ENCODE measurements at places on chromosomes 1 and 21.

- DNase-seq, result no peak
These were observed 427 bp downstream of the AKR7A2 start for GRCh38 chr1:19311503-19311930.

GRCh38 chr1:183180218-183180617 lies 5.8 kb upstream of the LAMC2 start:
- no peak for DNase-seq

- no peak for DNase-seq
These were observed 55.9 kb upstream of the PROX1 start for GRCh38 chr1:213931836-213932235.

DNA sequence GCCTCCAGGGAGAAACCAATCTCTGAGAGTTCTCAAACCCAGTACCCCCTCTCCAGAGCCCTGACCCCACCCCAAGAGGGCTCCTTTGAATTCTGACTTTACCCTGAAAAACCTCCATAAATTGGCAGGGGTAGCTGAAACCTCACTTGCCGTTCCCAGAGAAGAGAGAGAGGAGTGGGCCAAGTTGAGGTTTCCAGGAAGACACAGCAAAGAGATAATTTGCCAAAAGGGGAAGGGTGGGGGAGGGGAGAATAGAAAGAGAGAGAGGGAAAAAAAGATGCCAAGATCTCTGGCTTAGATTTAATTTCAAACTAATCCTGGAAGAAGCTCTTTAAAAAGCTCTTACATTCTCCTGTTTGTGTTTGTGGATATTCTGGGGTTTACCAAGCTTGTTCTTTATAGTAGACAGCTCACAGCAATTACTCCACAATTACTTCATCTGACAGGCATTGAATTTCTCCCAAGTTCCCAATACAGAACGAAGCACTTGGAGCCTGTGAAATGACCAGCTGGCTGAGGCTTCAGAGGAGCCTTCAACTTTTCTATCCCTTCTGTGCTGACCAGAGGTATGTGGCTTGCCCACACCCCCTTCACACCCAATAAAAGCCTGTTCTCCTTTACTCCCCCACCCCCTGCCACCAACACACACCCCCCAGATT lies 1.1 kb upstream of the GRHL3 start:
- DNase-seq, result no peak

DNA sequence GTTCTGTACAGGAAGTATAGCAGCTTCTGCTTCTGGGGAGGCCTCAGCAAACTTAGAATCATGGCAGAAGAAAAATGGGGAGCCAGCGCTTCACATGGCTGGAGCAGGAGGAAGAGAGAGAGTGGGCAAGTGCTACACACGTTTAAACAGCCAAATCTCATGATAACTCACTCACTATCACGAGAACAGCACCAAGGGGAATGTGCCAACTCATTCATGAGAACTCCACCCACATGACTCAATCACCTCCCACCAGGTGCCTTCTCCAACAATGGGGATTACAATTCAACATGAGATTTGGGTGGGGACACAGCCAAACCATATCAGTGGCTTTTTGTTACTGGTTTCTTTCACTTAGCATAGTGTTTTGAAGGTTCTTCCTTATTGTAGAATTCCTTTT lies 138.6 kb downstream of the SYT14 start:
- no peak for DNase-seq

DNA sequence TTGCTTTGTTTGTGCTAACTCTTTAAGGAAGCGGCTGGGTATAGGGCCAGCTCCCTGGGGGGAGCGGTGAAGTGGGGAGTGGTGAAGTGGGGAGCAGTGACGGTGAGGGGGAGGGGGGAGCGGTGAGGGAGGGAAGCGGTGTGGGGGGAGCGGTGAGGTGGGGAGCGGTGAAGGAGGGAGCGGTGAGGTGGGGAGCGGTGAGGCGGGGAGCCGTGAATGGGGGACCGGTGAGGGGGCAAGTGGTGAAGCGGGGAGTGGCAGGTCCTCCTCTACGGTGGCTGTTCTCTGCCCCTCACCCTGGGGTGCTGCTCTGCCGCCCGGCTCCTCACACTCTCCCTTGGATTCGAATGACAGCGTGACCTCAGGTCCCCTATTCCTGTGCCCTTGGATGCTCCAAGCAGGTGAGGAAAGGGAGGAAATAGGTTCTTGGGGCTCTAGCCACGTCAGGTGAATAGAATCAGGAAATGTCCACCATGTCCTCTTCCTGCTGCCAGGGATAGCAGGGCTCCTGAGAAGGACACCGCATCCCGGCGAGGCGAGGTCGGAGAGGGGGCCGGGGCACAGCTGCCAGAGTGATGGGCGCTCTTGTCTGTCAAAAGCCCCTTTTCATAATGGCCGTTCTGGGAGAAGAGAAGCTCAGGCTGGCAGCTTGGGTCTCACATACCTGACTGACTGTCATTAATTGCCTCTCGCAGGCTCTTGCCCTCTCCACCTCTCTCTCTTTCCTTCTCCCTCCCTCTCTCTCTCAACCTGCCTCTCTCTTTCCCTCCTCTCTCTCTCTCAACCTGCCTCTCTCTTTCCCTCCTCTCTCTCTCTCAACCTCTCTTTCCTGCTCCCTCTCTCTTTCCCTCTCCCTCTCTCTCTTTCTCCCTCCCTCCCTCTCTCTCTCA lies 134.2 kb downstream of the PGBD5 start:
- no peak for DNase-seq

DNA sequence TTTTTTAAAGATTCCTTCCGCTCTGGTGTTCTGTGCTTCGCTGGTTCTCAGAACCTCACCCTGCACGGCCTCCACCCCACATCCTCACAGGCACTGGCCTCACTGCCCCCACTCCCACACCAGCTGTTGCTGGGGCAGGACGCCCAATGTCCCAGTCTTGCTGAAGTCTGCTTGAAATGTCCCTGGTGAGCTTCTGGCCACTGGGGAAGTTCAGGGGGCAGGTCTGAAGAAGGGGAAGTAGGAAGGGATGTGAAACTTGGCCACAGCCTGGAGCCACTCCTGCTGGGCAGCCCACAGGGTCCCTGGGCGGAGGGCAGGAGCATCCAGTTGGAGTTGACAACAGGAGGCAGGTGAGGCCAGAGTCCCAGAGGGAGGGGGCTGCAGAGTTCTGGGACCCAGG lies at the start of gene C1QA:
C1QA (plus strand) TSS at position 276 of the 400 bp plus-strand sequence. CDS start 989 bp downstream, outside the sequence.
- no peak for DNase-seq

DNA sequence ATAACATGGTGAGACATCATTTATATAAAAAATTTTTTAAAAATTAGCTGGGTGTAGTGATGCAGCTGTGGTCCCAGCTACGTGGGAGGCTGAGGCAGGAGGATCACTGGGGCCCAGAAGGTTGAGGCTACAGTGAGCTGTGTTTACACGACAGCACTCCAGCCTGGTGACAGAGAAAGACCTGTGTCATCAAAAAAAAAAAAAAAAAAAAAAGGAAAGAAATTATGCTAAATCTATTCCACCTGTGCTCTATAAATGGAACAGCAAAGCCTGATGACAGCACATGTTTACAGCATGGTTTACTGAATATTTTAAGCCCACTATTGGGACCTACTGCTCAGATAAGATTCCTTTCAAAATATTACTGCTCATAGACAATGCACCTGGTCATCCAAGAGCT lies 217.6 kb downstream of the PRDM2 start:
- no peak for DNase-seq

GRCh38 chr1:165988817-165989216 lies 161.4 kb downstream of the UCK2 start:
- DNase-seq, result no peak

- no peak for DNase-seq
These were observed 119.0 kb downstream of the ROR1 start for GRCh38 chr1:63892632-63893395.

DNA sequence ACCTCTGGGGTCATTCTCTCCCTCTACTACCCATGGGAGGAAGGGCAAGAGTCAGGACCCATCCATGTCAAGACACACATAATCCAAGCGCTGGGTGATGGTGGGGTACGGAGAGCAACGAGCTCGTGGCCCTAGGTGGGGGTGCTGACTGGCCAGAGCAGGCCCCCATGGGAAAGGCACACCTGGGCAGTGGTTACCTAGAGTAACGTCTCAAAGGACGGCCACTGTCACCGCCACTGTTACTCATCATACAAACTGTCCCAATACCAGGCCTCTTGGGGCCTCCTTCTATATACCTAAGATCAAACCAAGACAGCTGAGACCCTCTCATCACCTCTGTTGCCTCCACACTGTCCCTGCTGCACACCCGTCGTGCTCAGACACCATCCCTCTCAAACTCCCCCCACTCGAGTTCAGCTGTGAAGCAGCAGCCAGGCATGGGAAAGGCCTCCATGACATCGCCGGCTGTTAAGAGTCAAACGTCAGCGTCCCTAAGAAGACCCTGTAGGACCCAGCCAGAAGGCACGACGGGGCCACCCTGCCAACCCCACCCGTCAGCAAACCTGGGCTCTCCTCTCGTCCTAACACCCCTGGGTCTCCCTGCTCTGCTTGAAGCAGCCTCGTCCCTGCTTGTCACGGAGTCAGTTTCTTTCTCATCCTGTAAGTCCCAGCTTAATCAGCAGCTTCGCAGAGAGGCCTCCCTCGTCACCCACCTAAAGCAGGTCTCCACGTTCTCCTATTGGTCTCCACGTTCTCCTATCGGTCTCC lies 15.3 kb downstream of the NPHP4 start:
- DNase-seq, result no peak
